Effector memory CD4-positive, alpha-beta T cell (primary cell): ENCODE measurements at places on chromosomes 16 and 17.

GRCh38 chr16:9053006-9053601, 38.3 kb upstream of the HAPSTR1 start:
- DNase-seq: no peak

- DNase-seq: no peak
These were observed 35.4 kb upstream of the CDH15 start for GRCh38 chr16:89135971-89136765.

- DNase-seq: no peak
These were observed 41.5 kb downstream of the CUEDC1 start for GRCh38 chr17:57913575-57914272.

DNA sequence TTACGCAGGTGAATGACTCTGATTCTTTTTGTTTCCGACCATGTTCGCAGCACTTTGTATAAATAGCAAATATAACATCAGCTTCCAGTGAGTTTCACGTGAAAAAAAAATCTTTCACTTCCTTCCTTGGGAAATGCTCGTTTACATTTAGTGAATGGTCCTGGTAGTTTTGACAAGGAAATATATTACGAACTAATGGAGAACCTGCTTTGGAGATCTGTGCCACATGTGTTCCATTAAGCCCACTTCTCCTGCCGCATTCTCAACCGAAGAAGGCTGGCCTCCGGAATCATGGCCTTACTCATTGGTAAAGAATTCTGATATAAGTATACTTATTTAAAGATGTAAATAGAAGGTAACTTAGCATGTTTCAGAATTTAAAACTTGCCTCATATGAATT, 3.6 kb downstream of the CRAMP1 start:
- DNase-seq: no peak

- no peak for DNase-seq
These were observed 14.3 kb downstream of the ZNHIT3 start for GRCh38 chr17:36500745-36501225.

GRCh38 chr17:78242024-78242742, 10.8 kb downstream of the TMEM235 start:
- no peak for DNase-seq

DNA sequence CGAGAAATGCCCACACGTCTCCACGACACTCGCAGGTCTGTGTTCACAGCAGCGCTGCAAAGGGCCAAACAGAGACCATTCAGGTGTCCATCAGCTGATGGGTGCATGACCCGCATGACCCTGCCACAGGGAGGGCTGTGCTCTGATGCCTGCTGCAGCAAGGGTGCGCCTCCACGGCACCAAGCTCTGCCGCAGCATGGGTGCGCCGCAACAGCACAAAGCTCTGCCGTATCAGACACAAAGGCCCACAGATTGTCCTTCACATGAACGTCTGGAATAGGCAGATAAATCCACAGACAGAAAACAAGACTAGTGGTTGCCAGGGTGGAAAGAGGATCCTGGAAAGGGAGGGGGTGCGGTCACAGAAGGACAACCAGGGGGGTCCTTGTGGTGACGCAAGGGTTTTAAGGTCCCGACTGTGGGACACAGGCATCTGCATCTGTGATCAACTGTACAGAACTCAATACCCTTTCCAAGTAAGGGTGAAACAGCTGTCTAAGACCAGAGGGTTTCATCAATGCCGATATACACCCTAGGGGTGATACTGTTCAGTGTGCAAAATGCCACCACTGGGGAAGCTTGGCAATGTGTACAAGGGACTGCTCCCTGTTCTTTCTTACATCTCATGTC, 121.0 kb downstream of the ANKRD11 start:
- no peak for DNase-seq

DNA sequence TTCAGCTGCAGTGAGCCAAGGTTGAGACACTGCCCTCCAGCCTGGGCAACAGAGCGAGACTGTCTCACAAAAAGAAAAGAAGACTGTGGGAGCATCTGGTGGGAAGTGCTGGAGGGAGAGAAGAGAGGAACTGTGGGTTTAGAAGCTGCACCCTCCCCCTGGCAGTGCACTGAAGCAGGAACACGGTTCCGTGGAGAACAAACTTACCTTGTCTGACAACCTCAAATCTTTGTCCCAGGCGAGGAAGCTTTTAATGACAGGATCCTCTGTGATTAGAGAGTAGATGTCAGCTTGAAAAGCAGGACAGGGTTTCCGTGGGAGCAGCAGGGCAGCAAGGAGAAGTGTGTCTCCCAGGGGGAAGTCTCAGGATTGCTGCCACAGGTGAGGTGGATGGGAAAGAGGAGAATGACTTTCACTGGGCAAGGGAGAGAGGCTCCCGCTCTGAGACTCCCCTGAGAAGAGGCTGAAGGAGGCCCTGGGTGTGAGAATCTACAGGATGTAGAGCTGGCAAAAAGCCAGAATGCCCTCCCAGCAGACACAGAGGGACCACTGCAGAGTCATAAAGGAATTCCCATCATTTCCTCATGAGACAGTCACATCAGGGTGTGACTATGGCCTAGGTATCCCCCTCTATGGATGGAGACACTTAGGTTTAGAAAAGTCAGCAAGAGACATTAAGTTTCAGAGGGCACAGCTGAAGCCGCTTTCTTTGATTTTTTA, 22.9 kb downstream of the PRR11 start:
- no peak for DNase-seq

- no peak for DNase-seq
These were observed 32.4 kb downstream of the TBC1D3B start for GRCh38 chr17:36144014-36144413.

DNA sequence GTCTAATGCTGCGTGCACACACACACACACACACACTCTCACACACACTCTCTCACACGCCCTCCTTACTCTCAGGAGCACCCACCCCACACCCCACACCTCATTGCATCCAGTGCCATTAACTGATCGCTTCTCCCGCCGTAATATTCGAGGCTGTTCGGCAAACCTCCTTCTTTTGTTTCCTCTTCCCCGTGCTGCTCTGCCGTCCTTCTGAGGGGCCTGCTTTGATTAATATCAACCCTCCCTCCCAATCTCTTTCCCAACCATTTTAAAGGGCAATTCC, 156.2 kb upstream of the TNRC6C start:
- DNase-seq: no peak

- DNase-seq: no peak
These were observed 73.3 kb downstream of the KIF2B start for GRCh38 chr17:53896047-53896446.

DNA sequence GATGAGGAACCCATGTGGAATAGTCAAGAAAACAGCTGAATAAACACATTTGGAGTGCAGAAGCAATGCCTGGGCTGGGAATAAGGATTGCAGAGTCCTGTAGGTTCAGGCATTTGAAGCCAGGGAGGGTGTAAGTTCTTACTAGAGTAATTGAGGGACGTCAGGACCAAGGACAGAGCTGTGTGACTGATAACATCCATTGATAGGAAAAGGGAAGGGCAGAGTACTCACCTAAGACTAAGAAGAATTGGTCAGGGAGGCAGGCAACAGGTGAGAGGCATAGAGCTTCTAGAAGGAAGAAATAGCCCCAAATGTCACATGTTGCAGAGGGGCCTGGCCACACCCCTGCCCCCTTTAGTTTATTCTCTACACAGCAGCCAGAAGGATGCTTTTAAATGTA, 79.8 kb upstream of the TMEM132E start:
- no peak for DNase-seq

DNA sequence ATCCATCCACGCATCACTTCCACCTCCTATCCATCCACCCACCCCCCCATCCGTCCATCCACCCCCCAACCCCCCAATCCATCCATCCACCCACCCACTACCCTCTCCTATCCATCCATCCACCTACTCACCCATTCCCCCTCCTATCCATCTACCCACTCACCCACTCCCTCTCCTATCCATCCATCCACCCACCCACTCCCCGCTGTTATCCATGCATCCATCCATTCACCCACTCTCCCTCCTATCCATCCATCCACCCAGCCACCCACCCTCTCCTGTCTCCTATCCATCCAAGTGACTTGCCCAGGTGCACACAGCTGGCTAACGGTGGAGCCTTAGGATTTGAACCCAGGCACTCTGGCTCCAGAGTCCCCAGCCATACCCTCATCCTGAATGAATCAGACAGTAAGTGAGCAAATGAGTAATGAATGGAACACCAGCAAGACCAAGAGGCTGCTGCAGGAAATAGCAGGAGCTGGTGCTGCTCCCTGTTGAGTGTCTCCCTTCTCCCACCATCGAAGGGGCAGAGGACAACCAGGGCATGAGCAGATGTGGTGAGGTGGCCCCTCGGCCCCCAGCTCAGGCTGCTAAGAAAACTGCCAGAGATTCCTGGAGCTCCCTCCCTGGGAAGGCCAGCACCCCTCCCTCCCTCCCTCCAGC, 62.5 kb downstream of the LITAF start:
- DNase-seq: no peak

DNA sequence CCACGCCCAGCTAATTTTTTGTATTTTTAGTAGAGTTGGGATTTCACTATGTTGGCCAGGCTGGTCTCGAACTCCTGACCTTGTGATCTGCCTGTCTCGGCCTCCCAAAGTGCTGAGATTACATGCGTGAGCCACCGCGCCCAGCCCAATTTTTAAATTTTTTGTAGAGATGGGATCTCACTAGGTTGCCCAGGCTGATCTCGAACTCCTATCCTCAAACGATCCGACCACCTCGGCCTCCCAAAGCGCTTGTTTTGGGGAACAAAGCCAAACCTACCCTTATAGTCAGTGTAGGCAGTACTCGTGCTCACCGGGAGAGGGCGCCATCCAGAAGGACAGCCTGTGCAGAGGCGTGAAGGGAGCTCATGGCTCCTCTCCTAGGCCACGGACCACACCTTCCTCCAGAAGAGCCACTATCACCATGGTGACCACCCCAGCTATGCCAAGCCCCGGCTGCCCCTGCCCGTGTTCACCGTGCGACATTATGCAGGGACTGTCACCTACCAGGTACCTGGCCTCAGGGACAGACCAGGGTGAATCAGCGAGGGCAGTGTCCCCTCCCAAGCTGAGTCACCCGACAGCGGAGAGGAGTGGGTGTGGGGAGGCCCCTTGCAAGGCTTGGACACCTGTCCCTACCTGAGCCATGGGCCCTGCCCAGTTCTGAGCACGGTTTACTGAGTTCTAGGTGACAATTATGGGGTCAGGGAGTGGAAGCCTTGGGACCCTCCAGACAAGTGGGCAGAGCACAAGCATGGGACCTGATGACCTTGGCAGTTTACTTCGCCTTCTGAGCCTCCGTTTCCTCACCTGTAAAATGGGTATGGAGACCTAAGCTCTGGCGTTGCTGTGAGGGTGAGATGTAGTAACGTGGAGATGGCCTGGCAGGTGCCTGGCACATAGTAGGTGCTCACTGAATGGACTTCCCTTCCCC, 13.7 kb downstream of the MYO15B start:
- DNase-seq: peak; percentile 28

DNA sequence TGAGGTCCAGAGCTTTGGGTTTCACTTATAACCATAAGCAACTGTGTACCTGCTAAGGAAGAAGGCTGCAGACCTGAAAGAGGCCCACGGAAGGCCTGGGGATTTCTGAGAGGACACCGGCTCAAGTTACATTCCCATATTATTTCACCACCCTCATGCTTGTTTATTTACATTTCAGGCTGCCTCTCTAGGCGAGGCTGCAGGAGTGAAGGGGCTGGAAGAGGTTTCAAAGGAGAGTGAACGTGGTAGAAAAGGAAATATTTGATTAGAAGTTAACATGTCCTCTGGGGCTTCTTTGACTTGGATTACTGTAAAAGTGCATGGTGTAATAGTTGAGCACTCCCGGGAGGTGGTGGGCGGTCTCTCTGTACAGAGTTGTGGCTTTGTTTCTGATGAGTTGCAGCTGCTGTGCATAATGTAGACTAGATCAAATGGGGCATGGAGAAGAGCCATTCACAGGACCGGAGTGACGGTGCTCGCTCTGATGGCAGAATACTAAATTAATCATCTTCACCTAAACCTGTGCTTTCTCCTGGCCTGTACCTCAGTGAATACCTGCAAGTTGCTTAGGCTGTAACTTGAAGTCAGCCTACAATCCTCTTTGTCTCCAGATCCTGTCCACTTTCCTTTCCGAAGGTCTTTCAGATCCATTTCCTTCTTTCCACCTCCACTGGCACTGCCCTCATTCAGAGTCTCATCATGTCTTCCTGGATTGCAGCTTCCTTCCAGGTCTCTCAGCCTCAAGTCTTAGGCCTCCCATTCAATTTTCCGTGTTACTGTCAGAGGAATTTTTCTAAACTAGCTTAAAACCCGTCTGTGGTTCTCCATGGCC, 1.9 kb upstream of the CPD start:
- DNase-seq: no peak

DNA sequence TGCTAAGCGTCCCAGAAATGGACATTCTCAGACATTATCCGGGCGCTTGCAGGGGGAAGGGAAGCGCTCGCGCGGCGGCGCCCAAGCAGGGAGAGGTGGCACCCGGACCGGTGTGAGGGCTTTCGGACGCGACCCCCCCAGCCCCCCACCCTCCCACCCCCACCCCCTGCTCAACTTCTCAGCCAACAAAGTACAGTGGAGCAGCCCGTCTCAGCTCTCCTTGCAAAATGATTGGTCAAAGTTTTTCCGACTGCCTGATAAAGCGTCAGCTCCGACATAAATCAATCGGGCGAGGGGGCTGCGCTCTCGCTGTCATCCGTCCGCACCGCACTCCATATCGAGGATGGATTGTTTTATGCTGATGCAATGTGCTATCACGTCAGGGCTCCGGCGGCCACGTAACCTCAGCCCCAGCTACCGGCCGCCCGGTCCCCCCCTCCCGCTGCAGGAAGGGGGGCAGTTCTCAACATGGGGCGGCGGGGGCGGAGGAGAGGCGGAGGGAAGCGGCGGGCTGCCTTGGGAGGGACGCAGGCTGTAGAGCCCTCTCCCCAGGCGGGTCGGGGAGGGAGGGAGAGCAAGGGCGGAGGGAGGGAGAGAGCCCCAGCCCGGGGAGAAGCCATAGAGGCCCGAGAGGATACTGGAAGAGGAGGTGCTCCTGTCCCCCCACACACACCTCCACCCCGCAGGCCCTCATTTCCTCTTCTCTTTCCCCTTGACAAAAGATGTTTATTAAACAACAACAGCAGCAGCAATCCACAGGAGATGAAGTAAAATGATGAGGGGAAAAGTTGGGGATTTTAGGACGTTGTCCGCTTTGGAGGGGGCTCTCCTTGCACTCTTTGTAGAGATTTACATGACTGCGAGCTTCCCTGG, at the start of gene HOXB9:
HOXB9 (minus strand) TSS at position 114 of the 873 bp plus-strand sequence; CDS start at position 25, 89 bp downstream.
- DNase-seq: peak; percentile 32

GRCh38 chr16:26594666-26595065, 472.1 kb upstream of the C16orf82 start:
- DNase-seq: no peak

DNA sequence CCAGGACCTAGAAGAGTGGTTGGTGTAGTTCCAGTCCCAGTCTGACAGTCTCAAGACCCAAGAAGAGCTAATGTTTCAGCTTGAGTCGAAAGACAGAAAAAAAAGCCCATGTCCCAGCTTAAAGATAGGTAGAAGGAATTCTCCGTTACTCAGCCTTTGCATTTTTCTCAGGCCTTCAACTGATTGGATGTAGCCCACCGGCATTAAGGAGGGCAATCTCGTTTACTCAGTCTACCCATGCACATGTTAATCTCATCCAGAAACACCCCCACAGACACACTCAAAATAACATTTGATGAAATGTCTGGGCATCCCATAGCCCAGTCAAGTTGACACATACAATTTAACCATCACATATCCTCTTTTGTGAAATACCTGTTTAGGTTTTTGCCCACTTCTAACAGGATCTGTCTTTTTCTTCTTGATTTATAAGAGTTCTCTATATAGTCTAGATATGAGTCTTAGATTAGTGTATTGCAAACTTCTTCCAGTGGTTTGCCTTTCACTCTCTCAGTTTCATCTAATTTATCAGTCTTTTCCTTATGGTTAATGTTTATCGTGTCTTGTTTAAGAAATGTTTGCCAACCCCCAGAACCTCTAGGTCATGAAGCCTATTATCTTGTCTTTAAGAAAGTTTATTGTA, 7.6 kb upstream of the NUP93 start:
- no peak for DNase-seq

- no peak for DNase-seq
These were observed 49.9 kb downstream of the XYLT1 start for GRCh38 chr16:17420816-17421215.
